ENCODE measurements at places on chromosomes 5 and 9. TPM values are rescaled to one million over a fixed set of nuclear protein-coding genes. Genes with fewer than 3 reads are reported as not detected.

- no peak for DNase-seq
Observed at GRCh38 chr9:123883634-123884033, 46.3 kb downstream of the DENND1A start.

- DNase-seq: no peak
Observed at GRCh38 chr5:167950126-167950721, 341.2 kb upstream of the WWC1 start.

DNA sequence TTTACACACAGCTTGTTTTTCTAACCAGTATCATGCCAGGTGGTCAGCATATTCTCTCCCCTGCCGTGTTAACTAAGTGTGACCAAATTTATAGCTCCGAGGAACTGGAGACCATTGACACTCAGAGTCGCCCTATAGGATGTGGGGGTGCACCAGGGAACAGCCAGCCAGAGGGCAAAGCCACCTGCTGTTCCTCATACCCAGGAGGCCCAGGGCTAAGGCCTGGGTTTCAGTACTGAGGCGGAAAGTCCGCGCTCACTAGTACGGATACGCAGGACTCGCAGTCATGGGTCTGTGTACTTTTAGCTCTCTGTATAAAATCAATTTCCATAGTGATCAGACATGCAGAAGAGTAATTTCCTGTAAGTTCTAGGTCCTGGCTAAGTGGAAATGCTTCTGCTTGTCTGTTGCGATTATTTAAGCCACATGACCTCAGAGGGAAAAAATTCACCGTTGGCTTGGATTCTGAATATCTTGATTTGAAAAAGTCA is 247.0 kb downstream of the AOPEP start:
- DNase-seq: no peak

GRCh38 chr5:151568036-151568435 is 23.1 kb downstream of the FAT2 start:
- DNase-seq: no peak

- DNase-seq: no peak
Observed at GRCh38 chr9:91086657-91087461, 274.9 kb downstream of the AUH start.

GRCh38 chr5:87302061-87302460 is 34.4 kb downstream of the RASA1 start:
- no peak for DNase-seq

DNA sequence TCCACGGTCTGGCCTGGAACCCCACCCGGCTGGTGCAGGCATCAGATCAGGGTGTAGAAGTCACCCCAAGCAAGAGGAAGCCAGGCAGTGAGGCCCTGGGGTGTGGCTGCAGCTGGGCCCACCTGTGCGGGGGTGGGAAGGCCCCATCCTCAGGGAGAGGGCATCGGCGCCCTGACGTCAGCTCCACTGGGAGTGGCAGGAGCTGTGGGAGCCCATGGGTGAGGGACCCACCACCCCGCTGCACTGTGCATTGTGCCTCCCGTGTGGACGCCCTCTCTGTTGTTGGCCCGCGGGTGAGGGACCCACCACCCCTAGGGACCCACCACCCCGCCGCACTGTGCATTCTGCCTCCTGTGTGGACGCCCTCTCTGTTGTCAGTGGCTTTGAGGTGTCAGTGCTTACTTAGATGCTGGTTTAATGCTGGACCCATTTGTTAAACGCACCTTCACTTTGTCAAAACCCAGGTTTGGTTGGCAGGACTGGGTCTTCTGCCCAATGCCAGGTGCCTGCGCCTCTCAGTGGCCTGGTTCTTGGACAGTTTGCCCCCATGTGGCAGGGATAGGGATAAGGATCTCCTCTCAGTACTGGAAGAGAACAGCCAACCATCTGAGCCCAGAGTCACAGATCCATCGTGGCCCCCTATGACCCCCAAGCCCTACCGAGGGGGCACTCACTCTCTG is 6.9 kb upstream of the EXOC3 start:
- no peak for DNase-seq

GRCh38 chr9:36116593-36116992 is 19.9 kb upstream of the GLIPR2 start:
- no peak for DNase-seq

DNA sequence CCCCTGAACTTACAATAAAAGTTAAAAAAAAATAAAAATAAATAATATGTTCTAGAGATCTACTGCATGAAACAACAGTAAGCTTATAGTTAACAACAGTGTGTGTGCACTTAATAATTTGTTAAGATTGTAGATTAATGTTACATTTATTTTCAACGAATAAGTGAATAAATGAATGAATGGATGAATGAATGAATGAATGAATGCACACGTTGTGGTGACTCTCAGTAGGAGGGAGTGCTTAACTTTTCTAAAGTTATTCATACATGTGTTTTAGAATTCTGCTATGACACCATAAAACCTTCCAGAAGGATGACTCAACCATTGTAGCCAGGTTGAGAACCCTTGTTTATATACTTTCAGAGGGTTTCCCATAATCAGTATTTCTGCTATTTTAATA is 1269.4 kb upstream of the CDH6 start:
- no peak for DNase-seq

DNA sequence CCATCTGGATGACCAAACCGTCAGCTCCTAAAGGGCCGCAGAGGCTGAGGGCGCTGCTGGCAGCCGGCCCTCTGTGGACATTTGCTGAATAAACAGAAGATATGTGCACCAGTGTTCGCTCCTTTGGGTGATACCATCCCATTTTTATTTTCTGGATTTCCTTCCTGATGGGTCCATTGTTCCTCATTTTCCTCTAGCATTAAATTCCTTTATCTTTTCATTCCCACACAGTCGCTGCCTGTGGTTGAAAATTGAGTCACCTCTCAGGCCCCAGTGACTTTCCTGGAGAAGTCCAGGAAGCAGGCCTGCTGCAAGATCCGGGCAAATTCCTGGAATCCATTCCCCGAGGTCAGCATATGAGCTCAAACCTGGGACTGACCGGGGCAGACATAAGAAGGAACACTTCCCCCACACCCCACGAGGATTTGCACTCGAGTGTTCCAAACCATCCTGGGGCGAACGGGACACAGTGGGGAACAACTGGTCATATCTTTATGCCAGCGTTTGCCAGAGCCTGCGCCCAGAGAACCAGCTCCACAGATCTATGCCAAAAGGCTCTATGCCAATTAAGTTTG is 86.7 kb upstream of the PCA3 start:
- DNase-seq: no peak

DNA sequence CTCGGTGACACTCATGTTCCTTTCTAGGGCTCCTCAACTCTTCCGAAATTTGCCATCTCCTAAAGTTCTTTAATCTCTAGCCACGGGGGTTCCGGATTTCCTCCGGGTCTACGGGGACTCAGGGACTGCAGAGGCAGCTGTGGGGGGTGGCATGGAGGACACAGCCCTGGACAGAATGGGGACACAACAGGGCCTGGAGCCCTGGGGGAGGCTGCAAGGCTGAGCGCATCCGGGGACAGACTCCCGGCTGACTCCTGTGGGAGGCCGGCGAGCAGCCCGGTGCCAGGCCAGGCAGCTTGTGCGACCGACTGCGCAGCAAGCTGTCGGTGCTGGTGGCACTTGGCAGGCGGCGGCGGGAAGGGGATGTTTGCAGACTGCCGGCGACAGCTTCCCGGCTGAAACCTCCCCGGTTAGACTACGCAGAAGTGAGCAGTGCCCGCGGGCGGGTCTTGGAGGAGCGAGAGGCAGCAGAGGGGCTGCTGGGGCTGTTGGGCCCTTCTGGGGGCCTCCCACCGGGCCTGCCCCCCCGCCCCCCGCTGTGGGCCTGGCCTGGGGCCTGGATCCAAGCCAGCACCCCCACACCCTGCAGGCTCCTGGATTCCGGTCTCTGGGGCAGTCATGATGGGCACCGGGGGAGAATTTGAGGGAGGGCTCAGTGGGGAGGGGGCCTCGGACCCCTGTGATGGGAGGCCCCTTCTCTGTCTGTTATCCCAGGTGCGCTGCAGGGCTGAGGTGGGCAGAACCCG is 28.7 kb upstream of the UBAC1 start:
- no peak for DNase-seq

DNA sequence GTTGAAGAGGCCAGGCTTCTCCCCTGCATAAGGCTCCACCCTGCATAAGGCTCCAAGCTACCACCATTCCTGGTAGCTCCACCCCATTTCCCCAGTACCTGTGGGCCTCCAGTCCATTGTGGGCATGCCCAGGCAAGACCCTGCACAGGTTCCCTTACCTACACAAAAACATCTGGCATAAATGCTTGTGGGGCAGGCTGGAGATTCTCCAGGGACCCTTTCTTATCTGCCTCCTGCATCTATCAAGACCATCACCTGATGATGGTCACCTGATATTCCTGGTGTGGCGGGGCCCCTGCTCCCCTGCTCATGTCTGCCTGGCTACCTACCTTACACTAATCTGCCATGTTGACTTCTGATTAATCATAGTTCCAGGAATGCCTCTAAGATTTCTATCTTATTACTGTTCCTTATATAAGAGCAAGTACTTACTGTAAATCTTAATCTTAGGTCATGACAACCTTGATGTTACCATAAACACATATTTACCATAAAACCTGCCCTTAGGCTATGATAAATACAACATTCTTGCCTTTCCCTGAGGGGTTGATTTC is 41.0 kb downstream of the FGD3 start:
- no peak for DNase-seq

RANBP3L gene
- not detected for total RNA-seq

CLINT1 gene
- total RNA-seq: 48.4 TPM

CCL27 gene
- total RNA-seq: not detected

TLE1 gene
- 0.20 TPM for total RNA-seq

NRG2 gene
- total RNA-seq: 0.06 TPM

FOCAD gene
- total RNA-seq: 25.4 TPM

NSG2 gene
- total RNA-seq: not detected
